Suprapubic skin (tissue), 4 donors: ENCODE measurements at places on chromosomes 2 and 18. TPM values are rescaled to one million over a fixed set of nuclear protein-coding genes. Genes with fewer than 3 reads are reported as not detected.

MOGAT1 gene
- total RNA-seq, result not detected

BCL2L11 gene
- total RNA-seq, result 21.6 TPM

GPR39 gene
- 1.4 TPM for total RNA-seq

FOXI3 gene
- not detected for total RNA-seq

UGT1A8 gene
- total RNA-seq, result not detected

CCDC93 gene
- total RNA-seq, result 28.8 TPM

ALPI gene
- total RNA-seq, result not detected

APLF gene
- total RNA-seq, result 8.8 TPM

ARID5A gene
- total RNA-seq, result 14.2 TPM

GULP1 gene
- total RNA-seq, result 21.3 TPM

CIB4 gene
- not detected for total RNA-seq

GAREM2 gene
- total RNA-seq, result 0.98 TPM

PAX3 gene
- 13.8 TPM for total RNA-seq

FSIP2 gene
- 0.83 TPM for total RNA-seq

FBXO36 gene
- 8.4 TPM for total RNA-seq

ALPG gene
- not detected for total RNA-seq

CDK15 gene
- total RNA-seq, result 0.13 TPM

AMER3 gene
- total RNA-seq, result not detected

MEIS1 gene
- total RNA-seq, result 21.1 TPM

UGT1A10 gene
- total RNA-seq, result not detected

ID2 gene
- total RNA-seq, result 200 TPM

PARD3B gene
- 18.9 TPM for total RNA-seq

UCN gene
- 2.1 TPM for total RNA-seq

KCNK3 gene
- 0.83 TPM for total RNA-seq

IL1B gene
- total RNA-seq, result not detected

CLEC4F gene
- total RNA-seq, result 1.1 TPM

CNTNAP5 gene
- total RNA-seq, result not detected

DUSP2 gene
- 90.1 TPM for total RNA-seq

LDLRAD4 gene
- total RNA-seq, result 17.2 TPM

CNRIP1 gene
- total RNA-seq, result 13.5 TPM

ABCA12 gene
- total RNA-seq, result 65.1 TPM
